ENCODE measurements at places on chromosomes 7 and 10.

DNA sequence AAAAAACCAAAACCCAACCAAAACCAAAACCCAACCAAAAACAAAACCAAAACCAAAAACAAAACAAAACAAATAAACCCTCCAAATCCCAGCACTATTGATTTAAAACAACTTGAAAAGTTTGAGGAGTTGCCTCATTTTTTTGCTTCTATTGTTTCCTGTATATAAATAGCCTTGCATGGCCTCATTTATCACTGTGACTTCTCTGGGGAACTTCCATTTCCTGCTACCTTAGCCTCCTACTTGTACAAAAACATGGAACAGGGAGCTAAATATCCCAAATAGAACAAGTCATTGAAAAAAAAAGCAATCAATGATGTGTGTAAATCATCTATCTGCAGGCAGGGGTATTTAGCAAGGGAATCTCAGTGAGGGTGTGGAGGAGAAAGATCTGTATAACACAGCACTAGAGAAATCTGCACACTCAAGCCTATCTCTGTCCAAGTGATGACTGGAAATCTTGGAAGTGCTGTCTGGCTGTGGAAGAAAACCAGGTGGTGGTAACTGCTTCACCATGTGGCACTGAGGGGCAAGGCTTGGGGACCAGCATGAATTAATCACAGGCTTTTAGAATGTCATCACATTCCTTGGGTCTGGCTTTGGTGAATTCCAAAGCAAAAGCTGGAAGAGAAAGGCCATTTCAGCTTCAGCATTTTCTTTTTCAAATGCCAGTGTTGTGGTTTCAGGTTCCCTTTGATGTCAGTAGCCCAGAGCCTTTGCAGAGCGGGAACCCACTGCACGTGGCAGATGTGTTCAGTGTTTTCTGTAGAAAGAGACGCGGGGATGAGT, 349.5 kb upstream of the ZNF32 start:
- DNase-seq = no peak

GRCh38 chr7:19117870-19118608, 603 bp upstream of the TWIST1 start:
- no peak for DNase-seq

DNA sequence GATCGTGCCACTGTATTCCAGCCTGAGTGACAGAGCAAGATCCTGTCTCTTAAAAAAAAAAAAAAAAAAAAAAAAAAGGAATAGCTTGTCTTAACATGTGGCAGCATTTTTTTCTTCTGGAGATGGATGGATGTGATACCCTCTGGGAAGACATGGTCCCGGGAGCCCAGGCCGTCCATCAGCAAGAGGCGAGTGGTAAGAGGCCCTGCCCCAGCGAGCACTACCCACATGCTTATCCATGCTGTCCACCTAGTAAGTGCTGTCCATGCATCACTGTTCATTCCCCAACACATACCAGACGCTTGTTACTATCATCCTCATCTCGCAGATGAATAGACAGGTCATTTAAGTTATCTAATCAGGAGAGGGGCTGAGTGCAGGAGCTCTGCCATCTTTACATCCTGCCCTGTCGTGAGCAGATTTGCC, 12.9 kb downstream of the ATP6V1F start:
- no peak for DNase-seq

- DNase-seq = peak; percentile 32
Observed at GRCh38 chr10:132265890-132266496, 41.8 kb downstream of the STK32C start.

All from NCI-H1436 treated with DMSO at 0.1 percent for 48 hours (cell line).